ENCODE measurements at places on chromosomes 6 and 20.

DNA sequence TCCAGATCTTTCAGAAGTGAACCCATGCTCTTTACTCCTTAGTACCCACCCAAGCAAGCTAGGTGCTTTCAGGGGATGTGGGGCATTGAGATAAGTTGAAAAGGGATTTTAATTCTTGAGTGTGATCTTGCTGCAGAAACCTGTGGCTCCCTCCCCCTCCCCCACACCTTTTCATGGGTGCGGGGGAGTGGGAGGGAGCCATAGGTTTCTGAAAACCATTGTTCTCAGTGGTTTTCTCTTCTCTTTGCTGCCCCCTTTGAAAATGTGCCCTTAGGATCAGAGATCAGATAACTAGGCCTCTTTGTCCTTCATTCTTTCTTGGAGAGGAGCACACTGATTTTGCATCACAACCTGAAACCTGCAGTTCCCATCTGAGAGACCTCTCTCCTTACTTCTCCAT lies 2.4 kb downstream of the PCSK2 start:
- DNase-seq = no peak

DNA sequence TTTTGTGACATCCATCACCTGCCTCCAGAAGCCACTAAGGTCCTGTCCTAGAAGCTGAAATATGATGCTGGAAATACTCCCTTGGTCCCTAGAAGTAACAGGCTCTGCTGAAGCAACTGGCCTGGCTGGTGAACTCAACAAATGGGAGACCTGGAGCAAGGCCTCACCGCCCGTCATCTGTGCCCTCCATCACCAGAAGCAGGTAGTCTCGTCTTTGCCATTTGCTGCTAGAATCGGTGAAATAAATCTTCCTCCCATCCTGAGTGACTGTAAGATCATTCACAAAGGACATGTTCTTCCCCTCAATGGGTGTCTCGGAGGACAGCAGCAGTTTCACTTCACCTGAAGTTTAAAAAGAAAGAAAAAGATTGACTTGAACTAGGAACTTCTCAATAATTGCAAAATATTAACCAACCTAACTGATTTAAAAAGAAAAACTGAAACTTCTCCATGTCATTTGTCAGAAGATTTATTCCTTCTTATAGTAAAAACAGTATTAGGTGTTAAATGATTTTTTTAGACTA lies 21.0 kb downstream of the CST7 start:
- DNase-seq = no peak

DNA sequence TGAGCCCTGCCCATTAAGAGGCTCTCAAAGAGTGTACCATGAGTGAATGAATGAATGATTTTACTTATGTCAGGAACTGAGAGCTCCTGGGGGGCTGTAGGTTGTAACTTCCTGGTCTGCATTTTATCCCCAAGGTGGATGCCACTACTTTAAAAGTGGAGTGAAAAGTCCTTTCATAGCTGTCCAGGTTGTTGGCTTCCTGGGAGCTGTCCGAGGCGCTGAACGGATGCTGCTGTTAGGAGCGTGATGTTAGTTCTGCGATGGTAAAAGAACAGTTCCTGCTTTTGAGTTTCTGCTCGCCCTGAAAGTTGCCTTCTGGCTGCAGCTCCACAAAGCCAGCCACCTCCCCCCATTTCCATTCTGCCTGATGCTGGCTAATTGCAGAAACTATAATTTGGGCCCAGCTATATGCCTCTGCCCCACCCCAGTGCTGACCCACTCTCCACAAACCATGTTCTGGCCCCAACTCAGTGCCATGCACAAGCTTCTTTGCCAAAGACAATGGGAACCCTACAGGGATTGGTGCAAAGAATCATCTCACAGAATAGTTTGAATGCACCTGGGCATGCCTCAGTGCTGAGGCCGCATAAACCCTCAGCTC lies 330.9 kb upstream of the CDH4 start:
- DNase-seq = no peak

DNA sequence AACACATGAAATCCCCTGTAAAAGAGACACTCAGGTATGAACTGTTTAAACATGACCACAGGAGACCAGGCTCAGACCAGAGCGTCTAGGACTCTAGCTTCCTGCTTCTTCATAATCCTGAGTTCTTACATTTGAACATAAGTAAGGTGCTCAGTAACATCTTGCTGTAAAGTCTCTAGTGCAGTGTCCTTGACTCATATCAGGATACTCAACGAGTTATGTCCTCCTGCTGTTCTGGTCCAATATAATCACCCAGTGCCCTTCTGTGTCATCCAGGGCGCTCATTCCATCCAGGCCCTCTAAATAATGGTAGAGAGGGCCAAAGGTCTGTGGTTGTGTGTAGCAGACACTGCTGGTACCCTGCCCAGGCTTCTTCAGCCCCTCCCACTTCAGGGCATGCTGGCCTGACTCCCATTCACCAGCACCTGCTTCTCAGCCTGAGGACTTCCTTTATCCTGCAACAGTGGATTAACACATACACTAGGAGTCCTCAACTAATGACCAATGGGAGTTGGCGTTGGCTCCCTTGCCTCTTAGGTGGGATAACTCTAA lies 66.8 kb upstream of the MOCS1 start:
- no peak for DNase-seq

DNA sequence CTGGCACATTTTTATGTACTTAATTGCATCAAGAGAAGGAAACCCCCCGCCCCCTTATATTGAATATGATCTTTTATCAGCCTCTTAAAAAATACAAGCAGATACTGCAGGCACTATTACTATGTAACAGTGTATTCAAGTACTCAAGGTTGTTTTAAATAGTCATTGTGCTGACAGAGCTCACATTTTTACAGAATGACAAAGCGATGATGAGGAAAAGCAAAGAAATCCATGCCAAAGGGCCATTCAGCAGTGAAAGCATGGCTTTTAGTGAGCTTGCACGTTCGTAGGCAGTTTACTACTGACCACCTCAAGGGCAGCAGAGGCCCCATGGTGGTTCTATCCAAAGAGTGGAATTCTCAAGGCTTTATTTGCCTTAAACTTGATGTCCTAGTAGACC lies 146.8 kb downstream of the RPS12 start:
- DNase-seq = no peak

DNA sequence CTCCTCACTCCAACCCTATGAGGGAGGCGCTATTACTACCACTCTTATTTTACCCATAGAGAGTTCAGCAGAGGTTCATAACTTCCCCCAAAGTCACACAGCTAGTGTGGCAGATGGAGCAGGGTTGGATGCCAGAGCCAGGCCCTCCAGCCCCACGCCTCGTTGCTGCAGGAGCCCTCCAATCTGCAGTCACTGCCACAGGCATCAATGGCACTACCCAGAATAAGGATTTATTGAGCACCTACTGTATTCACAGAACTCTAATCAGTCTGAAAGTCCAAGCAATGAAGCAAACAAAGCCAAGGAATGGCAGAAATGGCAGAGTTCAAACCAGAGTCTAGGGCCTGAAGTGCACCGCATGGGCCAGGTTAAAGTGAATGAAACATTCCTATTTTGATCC lies 144.9 kb downstream of the LPA start:
- no peak for DNase-seq

DNA sequence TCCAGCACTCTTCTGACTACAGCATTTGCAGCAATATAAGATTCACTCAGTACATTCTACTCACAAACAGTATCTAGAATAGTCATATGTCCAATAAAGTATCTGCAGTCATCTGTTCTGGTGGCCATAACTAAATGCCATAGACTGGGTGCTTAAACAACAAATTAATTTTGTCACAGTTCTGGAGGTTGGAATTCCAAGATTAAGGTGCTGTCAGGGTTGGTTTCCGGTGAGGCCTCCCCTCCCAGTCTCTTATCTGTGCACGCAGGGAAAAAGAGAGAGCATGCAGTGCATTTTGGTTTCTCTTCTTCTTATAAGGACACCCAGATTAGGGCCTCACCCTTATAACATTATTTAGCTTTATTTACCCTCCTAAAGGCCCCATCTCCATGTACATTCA lies 21.3 kb upstream of the NUS1 start:
- no peak for DNase-seq
